Effector memory CD8-positive, alpha-beta T cell (primary cell): ENCODE measurements at places on chromosomes 3 and 15.

- H3K4me1 ChIP-seq: peaks cover 7% of the 10 kb centered on the region
- H3K27ac ChIP-seq: no peak overlapping the region
- peaks cover 5% of the 10 kb centered on the region for H3K36me3 ChIP-seq
Measured at GRCh38 chr15:90986790-90987507, 7.4 kb downstream of the PRC1 start.

GRCh38 chr15:99197856-99198255 lies 51.5 kb downstream of the TTC23 start:
- H3K4me3 ChIP-seq: no peak overlapping the region
- H3K36me3 ChIP-seq: no peaks in the 10 kb centered on the region
- no peak overlapping the region for H3K27ac ChIP-seq
- no peak for DNase-seq
- no peaks in the 10 kb centered on the region for H3K4me1 ChIP-seq

DNA sequence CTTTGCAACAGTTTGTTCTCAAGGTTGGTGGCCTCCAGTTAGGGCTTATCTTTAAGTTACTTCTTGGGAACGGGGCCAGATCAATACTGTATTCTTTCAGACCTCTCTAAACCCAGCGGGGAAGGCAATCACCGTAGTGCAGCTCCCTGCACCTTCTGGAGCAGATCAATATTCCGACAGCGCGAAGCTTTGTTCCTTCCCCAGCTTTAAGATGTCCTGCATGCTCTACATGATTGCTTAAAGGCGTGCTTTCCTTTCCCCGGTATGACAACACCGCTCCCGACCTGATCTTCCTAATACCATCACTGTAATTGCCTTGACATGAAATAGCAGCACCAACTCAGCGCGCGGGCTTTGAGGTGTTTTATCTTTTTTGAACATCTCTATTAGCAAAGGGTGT lies 755.2 kb downstream of the NR2F2 start:
- H3K27ac ChIP-seq: no peak overlapping the region
- no peak overlapping the region for H3K4me3 ChIP-seq
- no peaks in the 10 kb centered on the region for H3K27me3 ChIP-seq
- no peak for DNase-seq
- no peaks in the 10 kb centered on the region for H3K4me1 ChIP-seq

DNA sequence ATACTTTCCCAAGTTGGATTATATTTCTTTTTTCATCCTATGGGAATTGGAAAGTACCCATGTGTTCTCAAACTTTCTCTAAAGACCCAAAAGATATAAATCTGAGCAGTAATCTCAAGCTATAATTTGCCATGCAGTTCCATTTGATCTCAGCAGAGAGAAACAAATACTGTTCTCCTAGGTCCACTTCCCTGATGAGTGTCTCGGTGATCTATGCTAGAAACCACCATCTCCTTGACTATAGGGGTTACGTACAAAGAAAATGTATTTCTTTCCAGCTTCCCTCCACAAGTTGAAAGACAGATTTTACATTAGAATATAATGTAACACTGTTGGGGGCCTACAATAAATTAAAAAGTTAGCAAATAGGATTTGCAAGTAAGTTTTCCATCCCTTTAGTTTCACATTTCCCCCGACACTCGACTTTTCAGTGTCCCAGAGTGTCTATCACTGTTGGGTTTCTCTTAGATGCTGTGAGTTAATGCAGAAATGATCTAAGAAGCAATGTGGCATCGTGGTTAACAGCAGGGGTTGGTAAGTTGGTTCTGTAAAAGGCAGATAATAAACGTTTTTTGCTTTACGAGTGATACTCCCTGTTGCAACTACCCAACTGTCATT lies 465.1 kb upstream of the CFAP20DC start:
- peak overlapping the region; percentile 42 for H3K4me3 ChIP-seq
- no peak for DNase-seq
- peaks cover 9% of the 10 kb centered on the region for H3K4me1 ChIP-seq
- no peak overlapping the region for H3K27ac ChIP-seq

DNA sequence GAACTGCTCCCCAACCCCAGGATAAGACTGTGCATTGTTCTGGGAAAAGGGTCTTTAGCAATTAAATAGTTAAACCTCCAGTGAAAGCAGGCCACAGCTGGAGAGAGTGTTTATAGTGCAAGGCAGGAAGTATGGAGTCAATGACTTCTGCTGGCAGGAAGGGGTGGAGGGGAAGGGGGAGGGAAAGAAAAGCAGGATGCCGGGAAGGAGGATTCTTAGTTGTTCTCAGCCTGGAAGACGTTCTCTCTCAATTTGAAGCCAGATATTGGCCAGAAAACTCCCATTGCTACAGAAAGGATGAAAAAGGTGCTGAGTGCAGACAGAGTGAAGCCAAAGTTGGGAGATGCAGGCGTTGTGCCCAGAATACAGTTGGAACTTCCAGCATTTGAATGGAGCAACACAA lies 35.7 kb upstream of the ACTL6A start:
- no peaks in the 10 kb centered on the region for H3K27me3 ChIP-seq
- H3K27ac ChIP-seq: no peak overlapping the region

- no peak overlapping the region for H3K4me3 ChIP-seq
- no peaks in the 10 kb centered on the region for H3K4me1 ChIP-seq
- no peak for DNase-seq
- H3K27me3 ChIP-seq: no peaks in the 10 kb centered on the region
Measured at GRCh38 chr15:73283366-73283962, 85.3 kb downstream of the HCN4 start.

DNA sequence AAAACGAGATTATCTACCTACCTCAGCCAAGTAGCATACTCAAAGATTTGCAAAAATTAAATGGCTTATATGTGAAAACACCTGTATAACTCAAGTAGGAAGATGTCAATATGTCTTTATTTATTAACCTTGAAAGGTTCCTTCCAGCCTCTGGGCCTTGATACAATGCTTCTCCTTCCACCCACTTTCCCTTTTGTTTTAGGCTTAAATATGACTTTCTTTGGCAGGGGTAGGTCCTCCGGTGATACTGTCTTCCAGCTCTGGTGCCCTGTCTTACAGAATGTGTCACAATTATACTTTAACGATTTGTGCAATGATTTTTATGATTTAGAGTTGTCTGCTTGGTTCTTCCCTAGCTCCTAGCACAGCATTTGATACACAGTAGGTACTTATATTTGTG lies 4.1 kb downstream of the LINS1 start:
- peak overlapping the region; percentile 64 for H3K4me3 ChIP-seq
- H3K27ac ChIP-seq: no peak overlapping the region
- peaks cover 38% of the 10 kb centered on the region for H3K4me1 ChIP-seq
- peaks cover 4% of the 10 kb centered on the region for H3K36me3 ChIP-seq
- no peak for DNase-seq

- no peaks in the 10 kb centered on the region for H3K4me1 ChIP-seq
- H3K27ac ChIP-seq: no peak overlapping the region
- no peak for DNase-seq
- H3K36me3 ChIP-seq: no peaks in the 10 kb centered on the region
- peaks cover 23% of the 10 kb centered on the region for H3K27me3 ChIP-seq
Measured at GRCh38 chr3:120855665-120856437, 52.2 kb upstream of the STXBP5L start.

DNA sequence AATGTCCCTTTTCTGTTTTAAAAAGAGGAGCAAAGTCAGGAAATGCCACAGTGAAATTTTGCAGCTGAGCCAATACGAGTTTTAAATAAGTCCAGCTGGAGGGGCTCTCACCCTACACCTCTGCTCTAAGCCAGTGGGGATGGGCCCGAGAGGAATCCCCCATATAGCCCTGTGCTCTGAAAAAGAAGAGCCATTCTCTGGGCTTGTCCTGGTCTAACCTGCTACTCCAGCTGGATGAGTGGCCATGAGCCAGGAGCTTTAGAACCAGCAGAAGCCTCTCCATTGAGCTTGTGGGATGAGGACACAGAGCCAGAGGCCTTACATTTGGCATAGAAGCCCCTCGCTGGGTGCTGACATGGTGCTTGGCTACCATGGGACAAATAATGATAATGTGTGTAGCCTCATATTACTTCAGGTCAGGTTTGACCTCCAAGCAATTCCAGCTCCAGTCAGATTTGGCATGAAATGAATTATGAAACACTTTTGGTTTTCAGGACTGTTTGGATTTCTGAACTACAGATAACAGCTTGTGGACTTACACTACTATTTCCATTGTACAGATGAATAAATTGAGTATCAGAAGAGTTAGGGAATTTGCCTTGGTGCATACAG lies 172.4 kb downstream of the CHST2 start:
- no peak overlapping the region for H3K27ac ChIP-seq
- no peaks in the 10 kb centered on the region for H3K27me3 ChIP-seq
- no peak for DNase-seq
- H3K36me3 ChIP-seq: no peaks in the 10 kb centered on the region

DNA sequence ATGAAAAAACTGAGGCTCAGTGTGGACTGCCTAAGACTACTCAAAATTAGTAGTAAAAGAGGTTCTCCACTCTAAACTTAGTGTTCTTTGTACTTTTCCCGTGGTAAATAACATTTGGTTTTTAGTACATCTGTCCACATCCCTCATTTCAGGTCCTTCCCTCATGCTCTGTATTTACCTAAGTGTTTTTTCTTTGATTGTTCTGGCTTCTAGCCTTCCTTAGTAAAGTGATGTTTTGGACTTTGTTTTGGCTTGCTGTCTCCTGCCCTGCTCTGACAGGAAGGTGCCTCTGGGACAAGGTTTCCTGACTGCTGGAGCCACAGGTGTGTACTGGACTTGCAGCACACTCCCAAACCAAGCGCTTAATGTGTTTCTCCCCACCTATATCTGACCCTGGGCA lies 29.9 kb upstream of the ALDH1A2 start:
- H3K27ac ChIP-seq: no peak overlapping the region
- no peaks in the 10 kb centered on the region for H3K4me1 ChIP-seq
- H3K27me3 ChIP-seq: peaks cover 13% of the 10 kb centered on the region
- H3K4me3 ChIP-seq: no peak overlapping the region

- no peaks in the 10 kb centered on the region for H3K27me3 ChIP-seq
- no peak overlapping the region for H3K27ac ChIP-seq
- no peak for DNase-seq
- no peaks in the 10 kb centered on the region for H3K4me1 ChIP-seq
Measured at GRCh38 chr15:29124581-29125381, 144.8 kb downstream of the NSMCE3 start.

- H3K27ac ChIP-seq: no peak overlapping the region
- no peaks in the 10 kb centered on the region for H3K4me1 ChIP-seq
- H3K4me3 ChIP-seq: no peak overlapping the region
Measured at GRCh38 chr3:106825962-106826605, 551.2 kb upstream of the CCDC54 start.

DNA sequence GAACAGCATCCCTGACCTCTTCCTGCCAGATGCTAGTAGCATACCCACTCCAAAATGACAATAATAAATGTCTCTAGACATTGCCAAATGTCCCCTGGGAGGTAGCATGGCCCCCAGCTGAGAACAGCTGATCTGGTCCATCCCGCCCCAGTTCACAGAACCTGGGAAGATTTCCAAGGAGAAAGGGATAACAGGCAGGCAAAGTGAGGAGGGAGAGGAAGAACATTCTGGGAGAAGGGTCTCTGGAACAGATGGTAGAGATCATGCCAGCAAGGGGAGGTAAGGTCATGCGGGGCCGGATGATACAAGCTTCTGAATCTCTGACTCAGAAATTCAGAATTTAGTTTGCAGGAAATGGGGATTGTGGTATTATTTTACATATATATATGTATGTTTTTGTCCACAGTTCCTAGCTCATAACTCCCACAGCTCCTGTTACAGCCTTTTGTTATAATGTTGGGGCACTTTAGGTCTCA lies 192.7 kb downstream of the SUCLG2 start:
- H3K27ac ChIP-seq: no peak overlapping the region
- peaks cover 15% of the 10 kb centered on the region for H3K4me1 ChIP-seq
- no peaks in the 10 kb centered on the region for H3K27me3 ChIP-seq
- DNase-seq: no peak
